Cardiac muscle cell (in vitro differentiated cells and primary cell): ENCODE measurements at places on chromosomes 6 and 20.

DNA sequence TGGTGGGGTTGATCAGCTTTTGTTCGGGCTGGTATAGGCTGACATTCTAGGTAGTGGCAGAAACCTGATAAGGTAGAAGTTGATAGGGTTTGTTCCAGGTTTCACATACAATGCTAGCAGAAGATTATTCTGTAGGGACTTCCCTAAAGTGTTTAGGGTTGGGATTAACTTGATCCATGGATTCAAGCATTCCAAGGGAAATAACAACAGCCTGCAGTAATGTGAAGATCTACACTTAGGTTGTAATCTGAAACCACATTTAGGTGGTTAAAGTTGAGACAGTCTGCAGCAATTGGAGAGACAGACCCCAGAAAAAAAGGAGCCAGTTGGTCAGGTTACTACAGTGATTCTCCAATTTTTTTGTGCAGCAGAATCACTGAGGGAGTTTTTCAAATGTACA lies 56.1 kb downstream of the GJA1 start:
- DNase-seq: no peak

DNA sequence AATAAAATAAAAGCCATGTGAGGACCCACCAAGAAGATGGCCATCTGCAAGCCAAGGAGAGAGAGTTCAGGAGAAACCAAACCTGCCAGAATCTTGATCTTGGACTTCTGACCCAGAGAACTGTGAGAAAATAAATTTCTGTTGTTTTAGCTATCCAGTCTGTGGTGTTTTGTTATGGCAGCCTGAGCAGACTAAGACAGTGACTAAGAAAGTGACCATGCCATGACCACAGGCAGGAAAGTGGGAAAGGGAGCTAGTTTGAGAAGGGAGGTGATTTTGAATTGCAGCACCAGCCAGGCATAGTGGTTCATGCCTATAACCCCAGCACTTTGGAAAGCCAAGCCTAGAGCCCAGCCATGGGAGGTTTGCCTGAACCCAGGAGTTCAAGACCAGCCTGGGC lies 21.9 kb upstream of the C6orf62 start:
- no peak for DNase-seq

- DNase-seq: no peak
Observed at GRCh38 chr20:408843-409696, 971 bp downstream of the RBCK1 start.

- no peak for DNase-seq
Observed at GRCh38 chr20:22160101-22160652, 424.2 kb downstream of the FOXA2 start.

DNA sequence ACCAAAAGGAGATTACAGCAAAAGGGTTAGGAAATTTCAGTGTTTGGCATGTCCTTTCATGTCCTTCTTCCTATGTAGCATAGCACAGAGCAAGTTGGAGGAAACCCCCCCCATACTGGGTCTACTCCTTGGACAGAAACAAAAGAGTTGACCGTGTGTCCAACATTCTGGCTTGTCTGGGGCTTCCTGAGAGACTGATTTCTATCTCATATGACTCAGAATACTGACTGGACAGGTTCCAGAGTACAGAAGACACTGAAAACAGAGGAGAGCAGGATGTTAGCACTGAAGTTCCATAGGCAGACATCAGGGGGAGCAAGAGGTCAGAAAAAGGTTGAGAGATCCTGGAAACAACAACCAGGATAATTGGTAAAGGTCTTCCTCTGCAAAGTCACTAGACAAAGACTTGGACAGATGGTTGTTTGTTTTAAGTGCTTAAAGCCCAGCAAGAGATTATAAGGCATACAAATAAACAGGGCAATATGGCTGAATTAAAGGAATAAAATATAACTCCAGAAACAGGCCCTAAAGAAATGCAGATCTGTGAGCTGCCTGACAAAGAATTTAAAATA lies 48.4 kb downstream of the USP49 start:
- DNase-seq: peak; percentile 57

- DNase-seq: no peak
Observed at GRCh38 chr6:11460001-11460668, 77.4 kb upstream of the TMEM170B start.

GRCh38 chr20:61464307-61465303 lies 212.5 kb downstream of the CDH4 start:
- DNase-seq: no peak

- no peak for DNase-seq
Observed at GRCh38 chr6:139254196-139254595, 37.6 kb downstream of the TXLNB start.

DNA sequence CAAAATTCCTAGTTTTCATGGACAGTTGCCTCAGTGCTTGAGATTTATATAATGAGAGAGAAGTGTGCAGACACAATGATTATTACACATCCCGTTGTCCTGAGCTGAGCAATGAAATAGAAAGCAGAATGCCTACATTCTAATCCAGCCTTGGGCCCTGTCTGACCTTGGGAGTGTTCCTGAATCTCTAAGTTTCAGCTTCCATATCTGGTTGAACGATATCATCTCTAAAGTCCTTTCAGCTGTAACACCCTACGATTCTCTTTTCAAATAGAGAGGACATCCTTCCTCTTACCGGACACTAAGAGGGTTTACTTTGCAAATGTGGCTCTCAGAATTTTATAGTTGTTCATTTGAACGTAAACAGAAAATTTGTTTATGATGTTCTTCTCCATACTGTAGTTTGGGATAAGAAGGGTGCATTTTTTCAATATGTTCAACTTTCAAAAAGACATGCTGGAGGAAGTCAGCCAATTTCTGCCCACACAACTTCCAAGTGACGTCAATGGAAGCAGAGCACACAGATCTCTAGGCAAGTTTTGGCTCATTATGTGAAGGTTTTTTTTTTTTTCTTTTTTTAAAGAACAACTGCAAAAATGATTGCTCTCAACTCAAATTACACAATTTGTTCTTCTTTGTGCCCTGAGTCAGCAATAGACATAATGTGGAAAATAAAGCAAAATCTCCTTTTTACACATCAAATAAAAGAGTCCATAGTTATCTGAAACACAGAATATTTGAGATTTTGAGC lies 50.4 kb downstream of the PDE7B start:
- DNase-seq: peak; percentile 97

DNA sequence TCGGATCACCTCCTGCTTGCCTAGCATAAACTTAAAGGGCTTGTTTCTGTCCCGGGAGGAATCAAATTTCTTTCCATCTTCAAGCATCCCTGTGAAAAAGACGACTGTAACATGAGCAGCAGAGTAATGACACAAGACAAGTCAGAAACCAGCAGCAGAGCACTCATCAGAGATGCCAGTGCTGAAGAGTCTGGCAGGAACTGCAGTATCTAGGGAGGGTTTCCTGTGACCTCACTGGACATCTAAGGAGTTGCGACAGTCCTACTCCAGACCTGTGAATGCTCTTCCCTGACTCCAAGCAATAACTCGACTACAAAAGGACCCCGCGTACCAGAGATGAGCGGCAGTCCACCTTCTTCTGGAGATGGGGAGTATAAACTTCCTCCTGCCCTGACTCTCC lies 17.3 kb downstream of the FKBP1A start:
- peak; percentile 75 for DNase-seq

DNA sequence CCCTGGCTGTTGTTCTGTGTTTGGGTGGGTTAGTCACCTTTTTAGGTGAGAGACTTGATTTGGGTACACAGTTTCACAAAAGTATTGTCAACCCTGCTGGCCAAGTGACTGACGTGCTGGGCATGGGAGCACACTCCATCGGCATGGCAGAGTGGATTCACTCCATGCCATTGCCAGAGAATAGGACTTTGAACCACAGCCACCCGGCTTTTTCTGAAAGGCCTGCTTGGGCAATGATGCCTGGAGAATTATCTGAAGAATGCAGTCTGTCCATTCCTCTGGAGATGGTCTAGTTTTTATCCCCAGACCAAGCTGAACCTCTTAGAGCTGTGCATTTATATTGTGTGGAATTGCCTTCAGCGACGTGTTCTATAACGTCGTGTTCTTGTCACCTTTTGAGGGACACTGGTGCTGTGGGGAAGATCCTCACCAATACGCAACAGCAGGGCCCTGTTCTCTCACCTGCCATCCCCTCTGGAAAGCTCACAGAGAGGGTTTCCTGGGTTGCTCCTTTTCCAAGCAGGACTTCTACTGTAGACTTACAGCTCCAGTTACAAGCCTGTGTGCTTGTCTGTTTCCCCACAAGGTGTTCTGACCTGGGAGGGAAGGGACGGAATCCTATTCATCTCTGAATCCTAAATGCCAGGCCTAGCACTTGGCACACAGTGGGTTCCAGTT lies 183.4 kb upstream of the AKAP12 start:
- no peak for DNase-seq

GRCh38 chr20:16692442-16692841 lies 37.4 kb upstream of the SNRPB2 start:
- DNase-seq: no peak

- peak; percentile 96 for DNase-seq
Observed at GRCh38 chr6:165987483-165988301, 180.0 kb downstream of the TBXT start.

DNA sequence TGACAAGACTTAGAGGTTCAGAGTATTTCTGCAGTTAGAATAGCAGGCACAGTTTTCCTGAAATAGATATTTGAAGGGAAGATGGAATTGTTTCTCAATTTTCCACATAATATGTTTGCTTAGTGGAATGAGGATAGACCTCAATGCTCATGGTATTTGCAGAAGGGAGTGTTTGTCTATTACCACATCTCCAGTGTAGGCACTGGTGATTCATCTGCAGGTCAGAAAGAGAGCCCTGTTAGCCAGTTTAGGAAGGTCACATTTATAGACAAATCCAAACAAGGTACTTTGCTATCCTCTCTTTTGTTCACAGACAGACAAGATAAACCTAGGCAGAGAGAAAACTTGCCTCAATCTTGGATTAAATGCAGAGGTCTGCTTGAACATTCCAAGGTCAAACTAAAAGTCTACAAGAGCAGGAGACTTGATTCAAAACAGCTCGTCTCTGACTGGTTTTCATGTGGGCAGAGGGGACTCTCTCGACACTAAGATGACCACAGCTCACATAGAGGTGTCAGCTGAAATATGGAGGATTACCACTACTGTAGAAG lies 22.8 kb downstream of the ISM1 start:
- no peak for DNase-seq

- no peak for DNase-seq
Observed at GRCh38 chr6:87900160-87900698, 147.4 kb upstream of the SPACA1 start.

- peak; percentile 50 for DNase-seq
Observed at GRCh38 chr6:112163295-112164257, 76.2 kb downstream of the FAM229B start.

DNA sequence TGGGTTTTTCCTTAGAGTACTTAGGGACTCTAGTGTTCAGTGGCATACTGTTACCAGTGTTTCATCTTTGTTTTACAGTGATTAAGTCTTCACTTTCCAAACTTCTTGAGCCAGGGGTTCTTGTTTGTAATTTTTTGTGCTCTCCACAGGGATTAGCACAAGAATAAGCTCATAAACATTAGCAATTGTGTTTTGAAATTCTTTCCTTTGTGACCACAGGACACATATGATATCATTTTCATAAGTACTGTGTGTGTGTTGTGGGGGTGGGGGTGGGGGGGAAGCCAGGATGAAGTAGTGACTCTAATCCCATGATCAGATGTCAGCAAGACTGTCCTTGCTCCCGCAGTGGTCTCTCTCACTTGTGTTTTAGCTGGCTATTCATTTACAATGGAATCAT lies 101.5 kb upstream of the SCP2D1 start:
- no peak for DNase-seq
